ENCODE measurements at places on chromosomes 3 and 15.

DNA sequence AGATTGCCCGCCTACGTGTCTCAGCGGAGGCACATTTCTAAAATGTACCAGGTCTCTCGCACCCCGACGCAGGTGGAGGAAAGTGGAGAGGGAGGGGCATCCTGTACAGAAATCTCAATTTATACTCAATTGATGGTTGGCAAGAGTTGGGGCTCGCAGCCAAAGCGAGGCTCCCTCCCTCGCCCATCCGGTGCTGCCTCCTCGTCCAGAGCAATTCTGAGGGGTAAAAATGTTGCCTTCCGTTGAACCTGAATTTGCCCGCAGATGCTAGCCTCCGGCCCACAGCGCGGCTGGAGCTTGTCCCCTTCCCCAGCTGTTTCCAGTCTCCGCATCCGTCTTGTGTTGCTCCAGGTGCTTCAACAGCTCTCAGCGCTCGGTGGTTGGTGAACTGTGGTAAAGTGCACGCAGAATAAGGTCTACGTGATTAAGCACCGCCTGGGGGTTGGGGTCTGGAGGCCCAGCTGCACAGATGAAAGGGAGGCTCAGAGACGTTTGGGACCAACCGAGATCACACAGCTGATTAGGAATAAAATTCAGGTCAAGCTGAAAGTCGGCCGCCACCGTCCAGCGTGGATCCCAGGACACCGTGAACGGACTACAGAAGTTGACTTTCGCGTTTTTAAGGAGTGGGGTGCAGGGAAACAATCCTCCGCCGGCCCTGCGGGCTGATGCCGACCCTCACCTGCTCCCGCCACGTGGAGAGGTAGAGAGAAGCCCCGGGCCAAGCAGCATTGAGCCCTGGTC lies 846 bp upstream of the POLG start:
- no peak for DNase-seq

DNA sequence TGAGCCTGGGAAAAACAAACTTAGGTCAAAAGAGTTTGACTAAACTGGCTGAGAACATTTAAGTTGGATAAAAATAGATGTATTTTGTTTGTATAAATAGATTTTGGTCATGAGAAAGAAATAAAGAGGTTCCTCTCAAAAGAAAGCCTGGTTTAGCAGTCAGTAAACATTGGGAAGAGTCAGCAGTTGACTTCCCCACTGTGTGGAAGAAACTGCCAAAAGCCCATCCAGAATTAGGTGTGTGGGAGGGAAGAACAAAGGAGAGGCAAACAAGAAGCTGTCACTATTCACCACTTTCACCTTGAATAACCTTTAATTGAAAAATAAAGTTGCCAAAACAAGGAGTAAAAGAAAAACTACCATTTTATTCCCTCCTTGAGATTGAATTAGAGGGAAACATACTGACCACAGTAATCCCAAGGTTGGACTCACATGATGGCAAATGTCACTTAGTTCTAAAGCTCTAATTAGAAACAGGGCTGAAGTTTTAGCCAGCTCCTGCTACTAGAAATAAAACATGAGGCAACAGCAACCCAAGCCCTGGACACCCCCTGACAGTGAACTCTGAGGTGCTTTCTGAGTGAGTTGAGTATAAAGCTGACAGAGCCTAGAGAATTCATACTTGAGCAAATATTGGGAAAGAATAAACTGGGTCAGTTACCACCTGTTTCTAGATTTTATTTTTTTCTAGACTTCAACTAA lies 139.3 kb downstream of the SERPINI1 start:
- no peak for DNase-seq

GRCh38 chr15:41512940-41513505 lies 604 bp downstream of the LTK start:
- no peak for DNase-seq

DNA sequence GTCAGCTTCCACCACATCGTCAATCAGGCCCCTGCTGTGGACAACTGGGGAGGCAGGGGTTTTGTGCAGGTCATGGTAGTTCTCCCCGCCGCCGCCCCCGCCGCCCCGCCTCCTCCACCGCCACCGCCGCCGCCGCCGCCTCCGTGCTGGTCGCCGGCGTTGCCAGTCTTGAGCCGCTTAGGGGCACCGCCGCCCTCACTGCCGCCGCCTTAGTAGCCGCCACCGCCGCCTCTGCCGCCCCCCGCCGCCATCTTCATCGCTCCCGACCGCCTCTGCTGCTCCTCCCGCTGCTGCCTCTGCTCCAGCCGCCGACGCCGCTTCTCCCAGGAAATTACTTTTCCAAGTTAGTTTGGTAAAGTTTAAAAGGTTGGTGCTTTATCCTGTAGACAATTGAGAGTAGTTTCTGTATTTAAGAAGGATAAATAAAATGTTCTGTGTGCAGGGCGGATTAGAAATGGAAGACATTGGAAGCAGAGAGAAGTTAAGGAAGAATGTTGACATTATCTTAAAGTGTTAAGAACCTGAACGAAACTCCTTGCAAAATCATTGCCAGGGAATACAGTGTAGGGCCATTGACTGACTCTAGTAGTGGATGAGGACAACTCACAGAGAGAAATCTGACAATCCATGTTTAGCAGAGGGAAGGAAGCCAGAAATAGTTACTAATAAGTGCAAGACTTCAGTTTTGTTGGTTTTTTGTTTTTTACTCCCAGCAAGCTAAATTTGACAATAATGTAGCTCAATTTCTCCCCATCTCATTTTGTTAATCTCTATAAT lies 53.0 kb upstream of the GOLGA8A start:
- no peak for DNase-seq

DNA sequence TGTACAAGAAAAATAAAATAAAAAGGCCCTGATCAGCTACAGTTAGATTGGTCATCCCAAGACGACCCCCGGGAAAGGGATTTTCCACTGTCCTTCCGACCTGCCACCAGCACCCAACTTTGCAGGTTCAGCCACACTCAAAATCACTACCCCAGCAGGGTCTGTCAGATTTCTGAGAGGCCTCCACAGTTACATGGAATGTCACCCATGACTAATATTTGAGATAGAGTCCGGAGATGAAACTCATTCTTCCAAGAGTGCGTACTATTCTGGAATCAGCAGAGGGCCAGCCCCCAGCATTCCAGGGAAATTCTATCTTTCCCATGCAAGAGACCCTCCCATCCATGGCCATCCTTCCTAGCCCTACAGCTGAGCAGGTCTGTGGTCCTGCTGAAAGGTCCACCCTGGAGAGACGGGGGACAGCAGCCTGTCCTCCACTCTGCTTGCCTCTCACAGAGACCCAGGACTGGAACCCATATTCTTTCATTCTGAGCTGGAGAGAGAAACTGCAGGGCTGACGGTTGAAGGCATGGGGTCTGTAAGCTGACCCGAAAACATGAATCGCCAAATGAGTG lies 5.8 kb downstream of the LIPC start:
- DNase-seq: no peak

All from stimulated activated CD4-positive, alpha-beta T cell treated with anti-CD3 and anti-CD28 coated beads, Interleukin-2, amount 100 ng/mL, for 4 hours (primary cell).